ENCODE measurements at places on chromosomes 2 and 18.

DNA sequence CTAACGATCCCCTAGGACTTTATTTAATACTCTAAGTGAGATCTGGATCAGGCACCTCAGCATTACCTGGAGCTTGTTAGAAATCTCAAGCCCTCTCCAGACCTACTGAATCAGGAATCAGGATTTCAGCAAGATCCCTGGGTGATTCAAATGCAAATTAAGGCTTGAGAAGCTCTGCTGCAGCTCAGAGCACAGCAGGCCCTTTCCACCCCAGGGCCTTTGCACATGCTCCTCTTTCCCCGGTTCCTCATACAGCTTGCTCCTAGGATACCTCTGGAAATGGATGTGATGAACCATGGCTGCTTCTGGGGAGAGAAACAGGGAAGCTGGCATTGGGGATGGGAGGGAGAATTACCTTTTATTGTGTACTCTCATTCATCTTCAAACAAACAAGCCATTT lies 40.3 kb upstream of the MGAT4A start:
- no peak for DNase-seq

DNA sequence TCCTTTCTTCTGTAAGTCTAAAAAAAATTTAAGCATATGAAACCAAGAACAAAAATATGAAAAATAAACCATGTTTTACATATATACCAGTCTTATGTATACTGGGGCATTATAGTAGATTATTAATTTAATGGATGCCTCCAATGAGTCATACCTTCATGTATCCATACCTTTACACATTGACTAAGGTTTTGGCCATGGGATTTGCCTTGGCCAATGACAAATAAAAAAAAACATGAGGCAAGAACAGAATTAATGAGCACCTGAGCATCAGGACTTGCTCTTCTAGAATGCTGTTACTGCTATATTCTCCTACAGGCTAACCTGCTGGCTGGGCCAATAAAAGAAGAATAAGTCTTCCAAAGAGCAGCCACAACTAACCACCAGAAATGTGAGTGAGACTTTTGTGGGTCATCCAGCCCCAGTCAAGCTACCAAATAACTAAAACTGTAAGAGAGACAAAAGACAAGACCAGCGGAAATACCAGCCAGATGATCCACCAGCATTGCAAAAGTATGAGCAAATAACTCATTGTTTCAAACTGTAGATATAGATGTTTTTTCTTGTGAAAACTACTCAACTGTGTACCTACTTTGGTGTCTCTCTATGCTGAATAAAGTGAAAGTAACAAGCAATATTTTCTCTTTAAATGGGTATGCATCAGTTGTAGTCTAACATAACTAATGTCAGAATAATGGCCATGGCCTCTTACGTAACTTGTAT lies 749.6 kb upstream of the VRK2 start:
- no peak for DNase-seq

DNA sequence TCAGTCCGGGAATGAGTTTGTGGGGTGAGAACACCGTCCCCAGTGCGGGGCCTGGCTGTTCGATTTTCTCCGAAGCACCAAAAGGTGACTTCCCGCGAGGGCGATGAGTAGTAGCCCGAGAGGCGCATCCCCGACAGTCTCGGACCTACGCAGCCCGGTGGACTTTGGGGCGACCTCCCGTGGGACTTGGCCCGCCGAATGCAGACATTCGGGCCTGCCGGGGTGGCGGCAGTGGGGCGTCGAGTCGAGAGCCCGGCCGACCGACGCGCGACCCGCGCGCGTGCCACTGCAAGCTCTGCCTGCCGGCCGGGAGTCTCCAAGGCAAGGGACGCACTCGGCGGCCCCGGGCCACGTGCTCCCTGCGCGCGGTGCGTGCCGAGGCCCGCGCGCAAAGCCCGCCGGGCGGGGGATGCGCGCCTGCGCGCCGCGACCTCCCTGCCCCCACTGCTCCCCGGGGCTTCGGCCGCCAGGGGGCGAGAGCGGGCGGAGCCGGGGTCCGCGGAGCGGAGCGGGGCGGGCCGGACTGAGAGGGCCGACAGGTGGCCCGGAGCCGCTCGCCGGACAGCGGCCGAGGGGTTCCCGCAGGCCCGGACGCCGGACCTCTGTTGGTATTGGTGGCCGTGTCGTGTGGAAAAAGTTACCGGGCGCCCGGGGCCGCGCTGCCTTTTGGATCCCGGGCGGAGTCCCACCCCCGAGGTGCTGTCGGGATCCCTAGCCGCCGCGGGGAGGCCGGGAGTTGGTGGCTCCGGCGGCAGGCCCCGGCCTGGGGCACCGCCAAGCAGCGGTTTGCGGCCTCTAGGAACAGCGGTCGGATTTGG lies 1.9 kb downstream of the PTMA start:
- DNase-seq = peak; percentile 94

GRCh38 chr2:105149272-105149671 lies 92.3 kb upstream of the GPR45 start:
- DNase-seq = no peak
